ENCODE measurements at places on chromosomes 7 and 10.
A peak's percentile ranks its signal among the peaks of the same experiment; 100 is the strongest.

- no peak for DNase-seq
These were observed 183.3 kb downstream of the JAZF1 start for GRCh38 chr7:27997188-27997707.

GRCh38 chr10:113856563-113856962 is 2.1 kb downstream of the NHLRC2 start:
- DNase-seq = no peak

- DNase-seq = peak; percentile 67
These were observed 11.2 kb downstream of the SLC13A4 start for GRCh38 chr7:135716677-135717238.

- DNase-seq = no peak
These were observed 117.8 kb downstream of the KAT6B start for GRCh38 chr10:74944205-74944604.

GRCh38 chr7:129453510-129454248 is 19.4 kb downstream of the STRIP2 start:
- DNase-seq = no peak

DNA sequence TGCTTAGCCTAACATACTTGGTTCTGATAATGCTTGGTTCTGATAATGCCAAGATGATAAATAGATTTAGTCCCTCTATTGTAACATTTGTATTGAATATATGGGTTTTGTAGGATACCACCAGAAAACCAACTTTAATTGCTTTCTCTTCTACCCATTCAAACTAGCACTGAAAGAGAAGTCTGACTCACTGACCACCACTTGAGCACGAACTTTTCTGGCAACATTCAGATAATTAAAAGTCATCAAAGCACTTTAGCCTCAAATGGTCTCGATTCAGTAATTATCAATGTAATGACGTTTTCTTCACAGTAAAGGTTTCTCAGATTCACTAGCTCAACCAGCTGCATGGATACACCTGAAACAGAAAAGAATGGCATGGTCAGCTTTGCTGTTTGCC is 63.0 kb downstream of the HDAC9 start:
- no peak for DNase-seq

- peak; percentile 80 for DNase-seq
These were observed 244.0 kb downstream of the BUB3 start for GRCh38 chr10:123398180-123398591.

- DNase-seq = no peak
These were observed 102.4 kb upstream of the KLF6 start for GRCh38 chr10:3887404-3887803.

- peak; percentile 69 for DNase-seq
These were observed 94.0 kb downstream of the MBL2 start for GRCh38 chr10:52678611-52679010.

DNA sequence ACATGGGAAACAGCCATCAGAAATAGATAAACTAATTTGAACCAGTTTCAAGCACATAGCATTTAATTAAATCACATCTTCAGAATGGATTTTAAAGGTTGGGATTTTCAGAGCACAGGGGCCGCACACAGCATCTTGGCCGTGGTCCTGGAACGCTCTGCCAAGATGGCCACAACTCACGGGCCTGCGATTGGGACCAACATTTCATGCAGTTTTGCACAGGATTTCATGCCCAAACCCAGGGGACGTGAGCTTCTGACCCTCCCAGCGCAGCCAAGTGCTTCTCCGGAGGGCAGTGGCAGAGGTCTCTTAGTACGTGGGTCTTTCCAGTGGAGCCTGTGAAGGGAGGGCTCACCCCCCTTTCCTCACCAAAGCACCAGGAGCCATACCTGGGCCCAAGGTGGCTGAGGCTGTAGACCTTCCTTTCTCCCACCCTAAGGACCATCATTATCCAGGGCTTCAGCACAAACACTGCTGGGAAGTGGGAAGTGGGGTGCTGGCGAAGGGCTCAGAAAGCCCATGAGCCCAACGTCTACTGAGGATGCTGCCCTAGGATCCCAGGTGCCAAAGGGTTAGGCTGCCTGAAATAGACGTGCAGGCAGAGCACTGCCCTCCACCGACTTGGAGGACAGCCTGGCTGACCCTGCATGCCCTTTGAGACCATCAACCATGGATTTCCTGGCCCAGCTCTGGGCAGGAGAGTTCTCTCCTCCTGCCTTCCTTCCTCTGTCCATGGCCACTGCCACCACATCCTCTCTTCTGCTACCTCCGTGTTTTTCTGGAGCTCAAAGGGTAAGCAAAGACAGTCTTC is 611.2 kb upstream of the MGMT start:
- no peak for DNase-seq

- DNase-seq = no peak
These were observed 643.1 kb downstream of the INHBA start for GRCh38 chr7:41059796-41060195.

DNA sequence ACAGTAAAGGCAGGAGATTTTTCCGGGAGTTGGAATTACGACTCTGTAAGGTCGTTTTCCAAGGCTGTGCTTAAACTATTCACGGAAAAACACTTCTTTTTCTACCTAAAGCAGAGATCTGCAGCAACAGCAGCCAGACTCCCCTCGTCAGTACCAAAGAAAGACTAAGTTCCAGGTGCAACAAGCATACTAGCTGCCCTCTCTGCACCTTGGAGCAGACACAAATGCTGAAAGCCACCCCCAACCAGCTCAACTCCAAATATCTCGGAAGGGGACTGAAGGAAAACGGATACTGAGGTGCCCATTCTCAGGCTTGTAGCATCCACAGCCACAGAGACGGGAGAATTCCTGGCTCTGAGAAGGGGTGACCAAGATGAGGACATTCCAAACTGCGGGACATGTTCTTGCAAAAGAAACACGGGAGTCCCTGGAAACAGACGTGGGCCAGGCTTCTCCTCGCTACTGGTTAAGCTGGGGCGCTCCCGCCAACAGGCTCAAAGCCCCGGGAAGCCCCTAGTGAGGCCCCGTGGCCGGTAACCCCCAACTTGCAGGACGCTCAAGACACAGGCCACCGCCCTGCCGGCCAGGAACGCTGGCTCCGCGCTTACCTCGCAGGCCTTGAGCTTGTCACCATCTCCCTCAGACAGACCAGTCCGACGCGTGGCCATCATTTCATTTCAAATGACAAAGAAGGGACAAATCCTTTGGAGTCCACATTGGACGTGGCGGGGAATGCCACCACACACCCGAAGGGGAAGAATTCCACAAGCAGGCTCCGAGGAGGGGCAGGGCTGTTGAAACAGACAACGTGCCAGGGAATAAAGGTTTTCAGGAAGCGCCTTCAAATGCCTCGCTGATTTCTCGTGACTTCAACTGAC is 2.2 kb downstream of the ARHGAP21 start:
- DNase-seq = peak; percentile 75

DNA sequence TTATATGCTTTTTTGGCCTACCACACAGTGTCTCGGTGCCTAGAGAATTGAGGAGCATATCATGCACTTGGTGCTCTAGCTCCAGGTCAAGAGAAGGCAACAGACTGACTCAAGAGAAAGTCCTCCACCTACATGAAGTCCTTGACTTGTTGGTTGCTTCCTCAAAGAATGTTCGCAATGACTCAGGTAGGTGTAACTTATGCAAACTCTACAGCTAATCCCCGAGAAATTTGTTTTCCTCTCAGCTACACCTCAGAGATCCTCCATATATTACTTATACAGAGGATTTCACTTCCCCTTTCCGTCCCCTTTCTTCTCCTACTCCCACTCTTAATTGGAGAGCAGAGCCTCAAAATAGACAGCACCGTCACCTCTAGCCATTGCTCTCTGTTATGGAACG is 1013.1 kb downstream of the KCNMA1 start:
- DNase-seq = no peak

DNA sequence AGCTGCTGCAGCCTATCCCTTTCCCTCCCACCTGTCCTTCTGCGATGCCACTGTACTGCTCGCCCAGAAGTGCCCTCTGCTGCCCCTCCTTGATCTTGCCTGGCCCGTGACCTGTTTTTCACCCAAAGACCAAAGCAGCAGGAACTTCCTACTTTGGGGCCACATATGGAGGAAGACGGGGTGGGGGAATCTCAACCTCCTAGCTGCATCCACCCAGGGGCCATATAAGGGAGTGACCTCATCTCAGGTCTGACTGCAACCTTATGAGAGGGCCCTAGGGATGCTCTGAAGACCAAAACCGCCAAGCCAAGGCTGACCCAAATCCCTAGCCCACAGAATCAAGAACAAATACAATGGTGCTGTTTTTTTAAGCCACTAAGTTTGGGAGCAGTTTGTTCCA is 15.7 kb downstream of the PRKCQ start:
- no peak for DNase-seq

DNA sequence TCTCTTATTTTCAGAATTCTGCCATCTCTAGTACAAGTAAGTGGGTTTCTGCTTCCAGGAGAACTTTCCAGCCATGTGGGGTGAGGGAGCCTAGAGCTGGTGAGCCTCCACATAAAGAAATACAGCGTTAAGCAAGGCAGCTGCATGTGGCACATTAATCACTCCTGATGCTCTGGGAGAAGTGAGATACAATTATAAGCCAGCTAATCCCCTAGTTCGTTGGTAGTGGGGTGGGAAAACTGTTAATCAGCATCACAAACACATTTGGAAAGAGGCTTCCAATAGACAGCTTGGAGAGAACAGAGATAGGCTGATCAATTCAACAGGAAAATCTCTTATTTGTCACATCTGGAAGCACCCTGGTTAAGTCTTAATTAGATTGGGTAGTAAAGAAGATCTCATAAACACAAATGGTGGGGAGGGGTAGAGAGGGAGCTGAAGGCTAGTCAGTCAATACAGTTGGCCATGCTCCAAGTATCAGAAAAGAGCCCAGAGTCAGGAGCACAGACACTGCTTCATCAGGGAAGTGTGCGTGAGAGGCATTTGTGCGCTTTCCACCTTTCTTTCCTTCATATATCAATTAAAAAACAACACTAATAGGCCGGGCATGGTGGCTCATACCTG is 130.6 kb downstream of the SORCS1 start:
- peak; percentile 20 for DNase-seq

- DNase-seq = no peak
These were observed 836 bp downstream of the ENO4 start for GRCh38 chr10:116850058-116850611.

DNA sequence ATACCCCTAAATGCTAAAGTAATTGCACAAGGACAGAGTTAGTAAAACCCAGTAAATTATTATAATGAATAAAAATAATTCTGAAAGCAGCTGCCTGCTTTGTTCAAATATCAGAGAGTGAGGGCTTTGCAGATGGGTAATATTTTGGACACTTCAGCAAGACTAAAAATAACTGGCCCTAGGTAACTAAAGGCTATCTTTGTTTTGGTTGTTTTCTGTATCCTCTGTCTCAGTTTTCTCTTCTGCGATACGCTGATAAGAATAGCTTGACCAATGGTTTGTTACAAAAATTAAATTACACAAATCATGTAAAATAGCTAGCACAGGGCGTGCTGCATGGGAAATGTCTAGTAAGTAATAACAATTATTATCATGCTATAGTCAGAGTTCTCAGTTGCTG is 204.7 kb downstream of the FGFR2 start:
- DNase-seq = no peak

- peak; percentile 27 for DNase-seq
These were observed 70.9 kb downstream of the WIPF3 start for GRCh38 chr7:29877196-29877595.

DNA sequence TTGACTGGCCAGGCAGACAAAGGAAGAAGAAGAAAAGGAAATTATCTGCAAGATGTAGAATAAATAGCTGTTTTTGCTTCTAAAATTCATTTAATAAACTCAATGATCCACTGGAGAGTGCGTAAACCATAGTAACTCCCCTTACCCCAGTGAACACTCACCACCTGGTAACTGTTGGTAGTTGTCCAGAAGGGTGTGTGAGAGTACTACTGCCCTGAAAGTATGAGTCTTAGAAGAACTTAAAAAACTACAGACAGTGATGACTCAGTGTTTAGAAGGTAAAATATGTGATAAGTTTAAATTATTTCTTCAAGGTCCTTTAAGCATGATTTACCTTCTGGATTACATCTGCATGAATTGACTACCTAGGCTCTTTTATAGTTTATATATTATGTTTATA is 53.0 kb upstream of the SEMA3A start:
- DNase-seq = no peak

All from eye (tissue), 1 donor.